Sigmoid colon (tissue), 7 donors: ENCODE measurements at places on chromosomes 11 and 22. TPM values are rescaled to one million over a fixed set of nuclear protein-coding genes. Genes with fewer than 3 reads are reported as not detected.

The OR9I1 gene
- total RNA-seq, result not detected

The ANO9 gene
- total RNA-seq, result 0.36 TPM

DNA sequence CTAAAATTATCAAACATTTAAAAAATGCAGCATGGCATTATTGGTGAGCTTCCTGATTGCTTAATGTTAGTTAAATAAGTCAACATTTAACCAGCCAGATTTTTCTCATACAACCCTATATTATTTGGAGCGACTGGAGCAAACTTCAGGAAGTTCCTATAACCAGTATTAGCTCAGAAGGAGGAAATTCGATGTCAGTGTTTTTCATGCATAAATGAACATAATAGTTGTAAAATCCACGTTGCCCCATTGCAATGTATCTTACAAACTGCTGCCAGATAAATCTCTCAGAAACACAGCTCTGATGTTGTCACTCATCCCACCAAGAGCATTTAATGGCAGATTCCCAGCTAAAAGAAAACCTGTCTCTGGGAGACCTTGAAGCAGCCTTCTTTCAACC lies 278.5 kb downstream of the CASP12 start:
- no peak for DNase-seq

GRCh38 chr11:64580412-64580811 lies 10.6 kb upstream of the SLC22A12 start:
- DNase-seq, result peak; percentile 13

The HYLS1 gene
- 6.1 TPM for total RNA-seq

The FGF3 gene
- not detected for total RNA-seq

DNA sequence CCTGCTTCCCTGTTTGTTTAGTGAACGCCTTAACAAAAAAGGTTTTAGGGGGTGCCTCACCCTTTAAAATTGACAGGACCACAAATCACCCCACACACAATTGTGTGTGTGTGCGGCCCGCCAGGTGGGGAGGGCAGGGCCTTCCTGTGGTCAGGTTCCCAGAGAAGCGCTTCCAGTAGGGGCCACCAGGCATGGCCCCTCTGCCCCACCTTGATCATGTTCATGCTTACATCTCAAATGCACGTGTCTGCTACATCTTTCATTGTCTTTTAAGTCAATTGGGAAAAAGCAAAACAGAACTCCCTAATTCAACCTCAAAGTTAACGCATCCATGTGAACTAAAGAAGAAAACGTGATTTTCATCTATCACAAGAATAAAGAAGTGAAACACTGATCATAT lies 1335.3 kb downstream of the TBC1D22A start:
- no peak for DNase-seq

The GRM5 gene
- under 0.01 TPM for total RNA-seq

The INSC gene
- 3.1 TPM for total RNA-seq

DNA sequence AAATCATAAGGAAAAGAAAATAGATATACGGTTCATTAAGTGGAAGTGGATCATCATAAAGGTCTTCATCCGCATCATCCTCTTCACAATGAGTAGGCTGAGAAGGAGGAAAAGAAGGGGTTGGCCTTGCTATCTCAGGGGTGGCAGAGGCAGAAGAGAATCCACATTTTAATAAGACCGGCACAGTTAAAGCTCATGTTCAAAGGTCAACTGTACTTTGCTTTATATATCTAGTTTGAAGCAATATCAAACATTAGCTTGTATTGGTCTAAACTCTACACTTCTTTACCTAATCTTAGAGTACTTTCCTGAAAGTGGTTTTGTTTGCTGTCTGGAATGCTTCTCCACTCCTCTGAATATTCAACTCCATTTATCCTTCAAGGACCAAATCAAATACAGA lies 5.7 kb upstream of the PPFIBP2 start:
- DNase-seq, result no peak

DNA sequence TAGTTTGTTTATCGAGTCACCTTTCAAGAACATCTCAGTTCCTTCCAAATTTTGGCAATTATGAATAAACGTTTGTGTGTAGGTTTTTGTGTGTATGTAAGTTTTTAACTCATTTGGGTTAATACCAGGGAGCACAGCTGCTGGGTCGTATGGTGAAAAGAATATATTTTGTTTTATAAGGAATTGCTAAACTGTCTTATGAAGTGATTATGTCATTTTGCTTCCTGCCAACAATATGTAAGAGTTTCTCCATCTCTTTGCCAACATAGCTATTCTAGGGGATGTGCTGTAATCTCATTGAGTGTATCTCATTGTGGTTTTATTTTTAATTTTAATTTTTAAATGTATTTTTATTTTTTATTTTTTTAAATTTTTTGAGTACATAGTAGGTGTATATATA lies 27.3 kb downstream of the BCL2L13 start:
- DNase-seq, result no peak

DNA sequence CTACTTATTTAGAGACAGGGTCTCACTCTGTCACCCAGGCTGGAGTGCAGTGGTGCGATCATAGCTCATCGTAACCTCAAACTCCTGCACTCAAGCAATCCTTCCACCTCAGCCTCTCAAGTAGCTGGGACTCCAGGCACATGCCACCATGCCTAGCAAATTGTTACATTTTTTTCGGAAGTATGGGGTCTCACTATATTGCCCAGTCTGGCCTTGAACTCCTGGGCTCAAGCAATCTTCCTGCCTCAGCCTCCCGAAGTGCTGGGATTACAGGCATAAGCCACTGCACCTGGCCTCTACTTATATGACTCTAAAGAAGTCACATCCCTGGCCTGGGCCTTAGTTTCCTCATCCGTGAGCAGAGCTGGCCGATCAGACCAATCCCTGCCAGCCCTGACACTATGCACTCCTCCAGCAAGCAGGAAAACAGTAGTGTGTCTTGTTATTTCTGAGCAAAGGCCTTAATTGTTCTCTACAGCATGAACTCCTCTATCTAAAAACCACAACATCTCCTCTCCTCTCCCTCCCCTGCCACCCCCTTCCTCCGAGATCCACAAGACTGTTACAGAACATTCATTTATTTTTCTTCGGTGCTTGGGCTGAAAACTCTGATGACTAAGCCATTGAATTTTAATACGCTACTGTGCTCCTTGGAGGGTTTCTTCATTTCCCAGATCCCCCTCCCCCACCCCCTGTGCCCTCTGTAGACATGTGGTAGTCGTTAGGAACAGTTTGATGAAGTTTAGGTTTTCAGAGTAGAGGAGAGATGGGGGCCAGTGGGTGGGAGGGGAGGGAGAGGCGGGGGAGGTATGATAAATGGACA lies 91.5 kb downstream of the ABTB2 start:
- peak; percentile 76 for DNase-seq

The BEST1 gene
- 5.3 TPM for total RNA-seq
